ENCODE measurements at places on chromosomes 7 and 10.

DNA sequence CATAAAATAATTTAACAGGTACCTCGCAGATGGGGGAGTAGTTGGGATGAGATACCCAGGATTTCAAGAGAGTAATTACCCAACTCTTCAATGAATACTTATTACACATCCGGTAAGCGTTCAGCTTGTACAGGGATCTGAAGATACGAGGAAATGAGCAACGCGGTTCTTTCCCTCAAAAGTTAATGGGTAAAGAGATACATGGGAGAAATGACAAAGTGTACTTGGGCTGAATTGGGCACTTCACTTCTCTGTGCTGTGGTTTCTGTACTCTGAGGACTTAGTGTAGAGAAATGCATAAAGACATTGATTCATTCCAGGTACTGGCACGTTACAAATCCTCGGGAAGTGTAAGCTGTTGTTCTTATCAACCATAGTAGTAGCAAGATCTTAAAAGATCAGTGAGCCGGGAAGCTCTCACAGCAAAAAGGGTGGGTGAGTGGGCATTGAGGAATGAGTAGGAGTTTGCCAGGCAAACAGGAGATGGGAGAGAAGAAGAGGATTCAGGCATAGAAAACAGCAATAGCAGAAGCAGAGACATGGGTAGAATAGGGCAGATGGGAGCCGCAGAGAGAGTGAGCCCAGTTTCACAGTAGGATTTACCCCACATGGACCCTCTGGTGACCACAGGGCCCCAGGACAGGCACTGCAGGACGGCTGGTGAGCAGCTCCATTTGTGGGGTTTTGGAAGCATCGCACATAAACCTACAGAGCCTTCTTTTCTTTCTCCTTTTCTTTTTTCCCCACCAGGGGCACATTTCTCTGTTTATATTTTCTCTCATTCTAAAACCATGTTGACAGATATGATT, 304.3 kb upstream of the PITRM1 start:
- no peak for DNase-seq

GRCh38 chr7:96388166-96388565, 66.3 kb upstream of the SLC25A13 start:
- DNase-seq: no peak

GRCh38 chr10:61974601-61975390, 73.3 kb downstream of the ARID5B start:
- no peak for DNase-seq

DNA sequence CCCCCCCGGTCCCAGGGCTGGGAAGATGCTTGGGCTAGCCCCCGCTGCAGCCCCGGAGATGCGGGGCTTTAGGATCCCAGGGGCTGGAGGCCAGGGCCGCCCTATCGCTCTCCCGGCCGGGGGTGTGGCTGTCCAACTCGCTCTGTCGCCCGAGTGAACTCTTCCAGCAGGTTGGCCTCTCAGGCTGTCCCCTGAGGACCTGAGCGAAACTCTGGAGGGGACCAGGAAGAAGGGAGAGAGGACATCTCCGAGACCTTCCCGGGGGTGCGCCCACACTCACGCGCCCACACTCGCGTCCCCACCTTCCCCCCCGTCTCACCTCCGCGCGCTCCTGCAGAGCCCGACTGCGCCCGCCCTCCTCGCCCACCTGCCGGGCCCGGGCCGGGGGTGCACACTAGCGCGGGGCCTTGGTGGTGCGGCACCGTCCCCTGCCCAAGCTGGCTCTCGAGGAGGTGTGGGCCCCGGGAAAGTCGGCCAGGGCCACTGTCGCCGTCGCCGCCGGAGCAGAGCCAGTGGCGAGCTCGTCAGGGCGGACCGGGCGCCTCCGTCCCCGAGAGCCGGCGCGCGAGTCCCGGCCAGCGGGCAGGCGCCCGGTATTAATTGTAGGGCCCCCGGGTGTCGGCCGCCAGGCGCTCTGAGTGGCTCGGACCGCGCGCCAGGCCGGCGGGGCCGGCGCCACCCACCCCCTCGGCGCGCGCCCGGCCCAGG, 101.7 kb upstream of the SVIL start:
- no peak for DNase-seq

DNA sequence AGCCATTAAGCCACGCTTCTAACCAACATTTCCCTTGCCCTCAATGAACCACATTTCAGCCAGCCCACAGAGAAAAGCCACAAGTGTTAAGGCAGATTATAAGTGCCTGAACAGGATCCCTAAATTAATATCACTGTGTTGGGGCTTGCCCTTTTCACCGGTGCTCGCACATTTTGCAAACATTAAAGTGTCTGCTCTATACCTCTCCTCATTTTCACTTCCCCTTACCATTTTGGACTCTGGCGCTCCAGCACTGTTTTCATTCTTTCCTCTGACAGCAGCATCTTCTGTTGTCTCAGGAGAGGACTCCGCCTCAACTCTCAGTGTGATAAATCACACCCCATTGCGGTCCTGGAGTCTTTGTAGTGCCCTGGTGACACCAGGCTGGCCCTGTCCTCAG, 274.2 kb downstream of the BAMBI start:
- no peak for DNase-seq

DNA sequence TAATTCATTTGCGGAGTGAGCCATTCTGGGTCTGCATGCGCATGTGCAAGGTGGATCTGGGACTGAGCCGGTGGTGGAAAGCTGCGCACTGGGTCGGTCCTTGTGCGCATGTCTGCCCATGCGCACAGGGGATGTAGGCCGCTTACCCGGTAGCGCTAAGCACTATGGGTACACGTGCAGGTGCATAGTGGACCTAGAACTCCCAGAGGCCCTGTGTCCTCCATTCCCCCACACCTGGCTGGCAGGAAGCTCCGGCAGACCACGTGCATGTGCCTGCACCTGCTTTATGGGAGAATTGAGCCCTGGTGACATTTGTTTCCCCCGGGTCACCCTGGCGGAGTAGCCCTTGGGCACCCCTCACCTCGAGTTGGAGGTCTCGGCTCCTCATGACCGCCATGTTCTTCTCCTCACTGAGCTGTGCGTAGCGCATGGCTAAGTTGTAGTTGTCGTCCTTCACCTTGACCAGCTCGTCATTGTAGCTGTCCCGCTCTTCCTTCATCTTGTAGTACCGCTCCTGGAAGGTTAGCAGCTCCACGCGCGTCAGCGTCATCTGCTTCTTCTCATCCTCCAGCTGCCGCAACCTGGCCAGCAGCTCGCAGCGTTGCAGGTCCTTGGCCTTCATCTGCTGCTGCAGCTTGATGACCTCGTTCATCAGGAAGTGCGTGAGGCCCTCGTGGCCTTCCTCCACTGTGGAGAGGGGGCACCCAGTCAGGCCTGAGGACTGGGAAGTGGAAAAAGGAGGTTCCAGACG, 99.6 kb downstream of the CARD11 start:
- DNase-seq: no peak

- no peak for DNase-seq
Measured at GRCh38 chr10:5381187-5381586, 16.4 kb downstream of the UCN3 start.

DNA sequence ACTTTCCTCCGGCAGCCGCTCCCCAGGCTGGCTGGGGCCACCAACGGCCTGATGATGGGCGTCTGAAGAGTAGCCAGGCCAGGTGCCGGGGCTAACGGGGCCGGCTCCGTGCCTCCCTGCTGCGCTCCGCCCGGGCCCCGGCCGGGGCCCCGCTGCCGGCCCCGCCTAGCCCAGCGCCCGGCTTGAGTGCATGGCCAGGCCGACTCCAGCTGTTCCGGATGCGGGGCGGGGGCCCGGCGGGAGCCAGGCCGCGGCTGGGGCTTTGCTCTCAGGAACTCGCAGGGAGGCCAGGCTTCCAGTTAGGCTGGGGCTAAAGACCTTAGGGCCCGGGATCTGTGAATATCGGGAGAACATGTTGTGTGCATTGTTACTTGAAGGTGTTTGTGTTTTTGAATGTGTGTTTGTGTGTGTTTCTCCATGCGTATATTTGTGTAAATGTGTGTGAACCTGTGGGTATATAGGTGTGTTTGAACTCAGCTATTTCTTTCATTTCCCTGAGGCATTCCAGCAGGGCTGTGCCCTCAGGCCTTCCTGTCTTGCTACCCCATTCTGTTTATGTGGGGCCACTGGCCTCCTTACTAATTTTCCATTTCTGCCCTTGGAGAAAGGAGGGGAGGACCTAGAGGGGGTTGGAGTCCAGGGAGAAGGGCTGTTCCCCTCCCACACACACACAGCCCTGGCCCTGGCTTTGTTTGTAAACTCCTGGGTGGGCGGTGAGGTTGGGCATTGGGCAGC, 1.1 kb upstream of the LBX1 start:
- no peak for DNase-seq

- no peak for DNase-seq
Measured at GRCh38 chr10:35232527-35232926, 103.8 kb upstream of the CCNY start.

GRCh38 chr10:61465901-61466632, 12.9 kb upstream of the TMEM26 start:
- DNase-seq: no peak

DNA sequence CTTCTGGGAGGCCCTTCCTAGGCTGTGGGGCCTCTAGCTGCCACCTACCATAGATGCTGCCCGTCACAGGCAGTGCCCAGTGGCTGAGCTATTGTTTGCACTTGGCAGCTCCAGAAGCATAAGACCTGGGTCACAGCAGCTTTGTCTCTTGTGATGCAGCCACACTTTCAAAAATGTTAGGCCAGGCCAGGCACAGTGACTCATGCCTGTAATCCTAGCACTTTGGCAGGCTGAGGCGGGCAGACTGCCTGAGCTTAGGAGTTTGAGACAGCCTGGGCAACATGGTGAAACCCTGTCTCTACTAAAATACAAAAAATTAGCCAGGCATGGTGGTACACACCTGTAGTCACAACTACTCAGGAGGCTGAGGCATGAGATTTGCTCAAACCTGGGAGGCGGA, 9.5 kb upstream of the KAZALD1 start:
- DNase-seq: no peak

GRCh38 chr10:68284062-68285001, 47.5 kb upstream of the HNRNPH3 start:
- no peak for DNase-seq

DNA sequence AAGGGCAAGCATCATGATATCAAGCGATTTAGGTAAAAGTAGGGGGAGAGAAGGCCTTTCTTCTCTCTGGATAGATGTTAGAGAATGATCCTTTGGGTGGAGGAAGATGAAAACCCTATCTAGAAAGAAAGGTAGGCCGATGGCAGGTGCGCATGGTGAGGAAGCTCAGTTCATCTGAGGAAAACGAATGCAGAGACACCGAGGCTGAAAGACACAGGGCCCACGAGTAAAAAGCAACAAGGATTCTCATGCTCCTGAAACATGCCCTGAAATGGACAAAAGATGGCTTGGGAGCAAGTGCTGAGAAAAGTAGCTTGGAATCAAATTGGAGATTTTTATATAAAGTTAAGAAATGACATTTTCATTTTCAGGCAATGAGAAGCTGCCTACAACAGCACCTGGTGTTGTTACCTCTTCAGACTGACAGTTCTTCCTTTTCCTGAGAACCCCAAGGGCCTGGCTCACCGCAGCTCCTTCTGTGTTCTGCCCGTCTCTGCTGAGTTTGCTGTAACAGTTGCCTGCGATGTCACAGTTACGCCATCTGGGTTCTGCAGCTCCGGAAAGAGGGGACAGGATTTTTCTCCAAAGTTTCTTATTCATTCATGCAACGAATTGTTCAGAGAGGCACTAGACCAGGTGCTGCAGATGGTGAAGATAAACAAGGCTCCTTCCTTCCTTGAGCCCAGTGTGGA, 402.0 kb upstream of the KLF6 start:
- DNase-seq: no peak

GRCh38 chr7:36742911-36743775, 18.8 kb upstream of the AOAH start:
- DNase-seq: no peak

GRCh38 chr10:129021594-129022304, 445.3 kb upstream of the MGMT start:
- DNase-seq: no peak

- DNase-seq: no peak
Measured at GRCh38 chr7:52030722-52031121, 714.1 kb upstream of the COBL start.

GRCh38 chr7:50346545-50347497, 42.3 kb downstream of the IKZF1 start:
- DNase-seq: no peak

- no peak for DNase-seq
Measured at GRCh38 chr10:131824371-131825149, 76.2 kb upstream of the PPP2R2D start.

GRCh38 chr10:3324612-3325038, 152.0 kb upstream of the PITRM1 start:
- DNase-seq: no peak

GRCh38 chr10:34432589-34432988, 382.5 kb downstream of the PARD3 start:
- no peak for DNase-seq

- DNase-seq: no peak
Measured at GRCh38 chr10:44920252-44920651, 9.1 kb downstream of the TMEM72 start.

DNA sequence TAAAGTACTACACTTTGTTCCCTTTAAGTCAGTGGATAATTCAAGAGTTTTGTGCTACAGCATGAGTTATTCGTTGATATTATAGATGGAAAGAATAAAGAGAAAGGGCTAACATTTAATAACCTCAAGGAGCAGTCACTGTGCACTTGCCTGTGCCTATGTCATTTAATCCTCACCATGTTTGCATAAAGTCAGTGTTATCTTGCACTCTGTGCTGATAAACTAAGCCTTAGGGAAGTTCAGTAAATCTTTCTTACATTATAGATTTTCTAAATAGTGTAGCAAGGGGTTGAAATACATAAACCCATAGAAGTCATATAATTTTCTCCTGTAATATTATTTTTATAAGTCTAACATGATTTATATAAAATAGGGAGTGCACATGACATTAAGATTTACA, 103.1 kb downstream of the TMEM26 start:
- no peak for DNase-seq

DNA sequence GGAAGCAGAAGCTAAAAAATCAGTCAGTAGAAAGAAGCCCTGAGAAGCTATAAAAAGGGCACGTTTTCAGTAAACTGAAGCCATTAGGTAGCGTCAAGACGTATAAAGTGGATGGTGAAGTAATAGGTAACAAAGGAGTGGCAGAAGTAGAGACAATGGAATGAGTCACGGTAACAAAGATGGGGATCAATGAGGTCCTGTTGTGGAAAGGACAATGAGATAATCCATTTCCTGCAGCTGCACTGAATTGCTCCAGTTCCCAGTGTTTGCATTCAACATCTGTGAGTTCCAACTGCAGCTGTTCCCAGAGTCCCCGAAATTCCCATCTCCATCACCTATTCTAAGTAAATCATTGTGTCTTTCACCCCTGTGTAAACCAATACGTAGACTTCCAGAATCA, 4.8 kb upstream of the HYCC1 start:
- DNase-seq: no peak

Measured in stimulated activated CD4-positive, alpha-beta T cell treated with anti-CD3 and anti-CD28 coated beads, TNF-alpha, amount 100 ng/mL, for 1 hour (primary cell).